Stimulated activated CD8-positive, alpha-beta memory T cell treated with anti-CD3 and anti-CD28 coated beads, Interleukin-4, amount 100 ng/mL, for 1 hour (primary cell): ENCODE measurements at places on chromosomes 4 and X.

GRCh38 chr4:108828620-108829019 lies 65.8 kb upstream of the ETNPPL start:
- no peak for DNase-seq

GRCh38 chrX:109312757-109313156 lies 169.1 kb downstream of the GUCY2F start:
- DNase-seq, result no peak

- no peak for DNase-seq
Observed at GRCh38 chr4:149715822-149716585, 99.6 kb downstream of the IQCM start.

- no peak for DNase-seq
Observed at GRCh38 chr4:167602157-167602556, 367.9 kb upstream of the SPOCK3 start.

DNA sequence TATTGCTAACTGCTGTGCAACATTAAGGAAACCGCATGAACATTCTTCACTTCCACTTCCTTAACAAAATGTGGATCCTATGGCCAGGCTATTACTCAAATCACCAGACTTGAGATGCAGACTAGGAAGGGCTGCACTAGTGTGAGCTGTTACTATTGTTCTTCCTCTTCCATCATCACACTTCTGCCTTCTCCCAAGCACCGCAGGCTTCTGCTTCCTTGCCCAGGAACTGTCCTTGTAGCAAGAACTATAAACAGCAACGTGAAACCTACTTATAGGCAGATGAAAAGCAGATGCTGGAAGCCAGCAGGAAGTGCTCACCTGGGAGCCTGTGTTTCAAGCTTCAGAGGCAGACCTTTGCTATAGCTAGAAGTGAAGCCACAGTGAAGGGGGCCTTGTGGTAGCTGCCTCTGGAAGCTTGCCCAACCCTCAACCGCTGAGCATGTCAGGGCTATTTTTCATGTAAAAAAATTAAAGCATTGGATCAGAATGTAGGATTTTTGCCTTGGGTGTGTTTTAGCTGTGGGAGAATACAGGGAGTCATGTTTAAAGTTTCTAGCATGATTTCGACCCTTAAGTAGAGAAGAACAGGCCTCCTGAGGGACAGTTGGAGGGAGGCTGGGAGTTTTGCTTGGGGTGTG lies 43.9 kb downstream of the CLNK start:
- DNase-seq, result no peak

- no peak for DNase-seq
Observed at GRCh38 chrX:77742788-77743476, 43.1 kb downstream of the ATRX start.

DNA sequence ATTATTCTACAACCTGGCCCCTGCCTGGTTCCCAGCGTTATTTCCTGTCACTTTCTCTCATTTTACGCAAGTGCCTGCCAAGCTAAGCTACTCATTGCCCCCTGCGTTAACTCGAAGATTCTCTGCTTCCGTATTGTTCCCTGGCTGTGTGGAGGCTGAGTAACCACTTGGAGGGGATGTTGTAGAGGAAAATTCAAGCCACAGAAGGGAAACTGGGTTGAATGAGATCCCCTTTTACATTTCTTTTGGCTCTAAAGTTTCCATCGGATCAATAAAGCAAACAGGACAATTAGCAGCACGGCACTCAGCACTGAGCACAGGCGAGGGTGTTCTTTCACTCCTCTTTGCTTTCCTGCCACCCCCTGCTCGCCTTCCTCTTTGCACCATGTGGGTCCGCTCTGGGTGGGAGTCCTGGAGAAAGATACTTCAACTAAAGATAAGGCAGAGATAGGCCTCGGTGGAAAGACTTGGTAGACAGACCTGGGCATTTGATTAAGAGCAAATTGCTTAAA lies 4.2 kb upstream of the TMSB4X start:
- no peak for DNase-seq

- no peak for DNase-seq
Observed at GRCh38 chr4:37892641-37893040, 1.8 kb downstream of the TBC1D1 start.

GRCh38 chrX:139086246-139086645 lies 374.7 kb upstream of the FGF13 start:
- no peak for DNase-seq

DNA sequence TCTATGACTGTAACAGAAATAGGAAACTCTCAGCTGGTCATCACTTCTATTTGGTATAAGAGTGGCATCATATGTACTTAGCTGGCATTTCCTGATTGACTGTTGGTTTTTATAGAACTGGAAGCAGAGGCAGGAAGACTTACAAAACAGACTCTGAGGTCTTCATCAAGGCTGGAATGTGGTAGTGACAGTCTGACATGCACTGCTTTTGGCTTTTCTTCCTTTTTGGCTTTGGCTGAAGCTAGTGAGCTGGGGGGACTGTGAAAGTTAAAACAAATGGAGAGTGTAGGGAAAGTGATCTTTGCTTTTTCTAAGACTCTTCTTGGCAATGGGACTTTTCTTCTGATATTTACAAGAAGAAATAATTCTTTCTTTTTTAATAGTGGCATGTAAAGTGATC lies 121.1 kb upstream of the SLC4A4 start:
- DNase-seq, result no peak

GRCh38 chr4:156169011-156169410 lies 215.3 kb upstream of the CTSO start:
- no peak for DNase-seq

DNA sequence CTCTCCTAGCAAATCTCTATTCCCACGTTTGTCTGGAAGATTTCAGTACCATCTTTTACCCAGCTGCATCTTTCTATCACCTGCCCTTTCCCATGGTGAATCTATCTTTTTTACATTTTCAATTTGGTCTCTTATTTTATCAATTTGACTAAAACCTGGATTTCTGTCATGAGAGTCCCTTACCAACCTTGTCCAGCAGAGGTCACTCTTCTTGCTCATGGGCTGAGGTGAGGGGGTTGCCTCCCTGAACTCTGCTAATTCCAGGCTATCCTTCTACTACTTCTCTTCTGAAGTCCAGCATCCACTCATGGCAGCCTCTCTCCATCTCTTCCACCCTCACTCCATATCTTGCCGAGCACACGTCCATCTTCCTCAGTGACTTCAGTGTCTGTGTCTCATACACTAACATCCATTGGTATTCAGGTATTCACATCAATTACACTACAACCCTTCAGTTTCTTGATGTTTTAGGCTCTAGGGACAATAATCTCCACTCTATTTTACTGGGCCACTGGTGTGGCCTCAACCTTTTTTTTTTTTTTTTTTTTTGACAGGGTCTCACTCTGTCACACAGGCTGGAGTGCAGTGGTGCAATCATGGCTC lies 17.8 kb upstream of the ZNF827 start:
- DNase-seq, result no peak

DNA sequence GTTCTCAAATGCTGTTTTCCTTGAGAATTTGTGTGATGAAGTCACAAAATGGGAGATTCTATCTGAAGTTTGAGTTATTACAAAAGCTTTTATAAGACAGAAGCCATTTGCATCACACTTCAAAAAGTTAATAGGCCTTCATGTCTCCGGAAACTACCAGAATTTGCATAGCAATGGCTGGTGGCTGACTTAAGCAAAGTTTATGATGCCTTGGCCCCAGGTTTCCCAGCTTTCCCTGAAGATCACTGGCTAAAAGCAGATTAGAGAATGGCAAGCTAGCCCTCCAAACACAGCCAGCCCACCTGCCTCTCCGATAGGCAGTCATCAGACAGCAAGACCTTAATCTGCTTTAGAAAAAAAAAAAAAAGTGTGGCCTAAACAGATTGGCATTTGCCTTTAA lies 197.8 kb downstream of the HS3ST1 start:
- DNase-seq, result no peak

DNA sequence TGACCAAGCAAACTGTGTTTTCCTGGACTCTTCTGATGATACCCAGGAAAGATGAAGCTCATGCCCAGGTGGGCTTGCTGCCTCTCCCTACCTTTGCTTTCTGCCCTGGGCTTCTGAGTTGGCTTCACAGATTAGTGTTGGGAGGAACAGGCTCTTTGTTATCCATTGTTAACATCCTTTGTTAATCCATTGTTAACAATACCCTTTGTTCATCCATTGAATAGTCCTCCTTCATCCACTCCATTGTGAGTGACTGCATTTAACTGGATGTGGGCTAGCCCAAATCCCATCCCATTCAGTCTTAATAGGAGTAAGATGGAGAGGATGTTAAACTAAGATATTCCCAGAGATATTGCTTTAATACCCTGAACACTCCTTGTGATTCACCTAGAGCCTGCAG lies 199.0 kb upstream of the LNX1 start:
- no peak for DNase-seq

DNA sequence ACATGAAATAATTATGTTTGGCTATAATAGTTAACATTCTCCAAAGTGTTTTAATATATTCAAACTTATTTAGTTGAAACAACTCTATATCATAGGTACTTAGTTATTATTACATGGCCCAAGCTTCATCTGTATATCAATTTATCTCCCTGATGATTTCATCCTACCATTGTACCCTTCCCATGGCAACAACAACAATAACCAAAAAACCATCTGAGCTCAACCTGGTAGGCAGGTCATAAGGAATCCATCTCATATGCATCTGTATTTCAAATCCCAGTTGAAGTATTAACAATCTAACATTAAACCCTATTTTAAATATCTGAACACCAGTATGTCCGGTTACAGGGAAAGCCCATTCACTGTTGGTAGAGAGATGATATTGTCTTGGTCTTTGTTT lies 33.1 kb upstream of the SLC7A11 start:
- DNase-seq, result no peak

GRCh38 chr4:15148691-15149090 lies 146.4 kb downstream of the CPEB2 start:
- DNase-seq, result no peak

DNA sequence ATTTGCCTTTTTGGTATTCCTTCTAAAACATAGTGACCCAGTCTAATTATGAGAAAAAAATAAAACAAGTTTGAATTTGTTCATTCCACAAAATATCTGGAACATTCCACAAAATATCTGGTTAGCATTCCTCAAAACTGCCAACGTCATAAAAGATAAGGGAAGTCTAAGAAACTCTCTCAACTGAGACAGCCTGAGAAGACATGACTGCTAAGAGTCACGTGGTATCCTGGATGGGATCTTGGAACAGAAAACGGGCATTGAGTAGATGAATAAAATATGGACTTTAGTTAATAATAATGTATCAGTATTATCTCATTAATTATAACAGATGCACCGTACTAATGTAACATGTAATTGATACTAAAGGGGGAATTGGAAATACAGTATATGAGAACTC lies 280.9 kb downstream of the ARAP2 start:
- no peak for DNase-seq

DNA sequence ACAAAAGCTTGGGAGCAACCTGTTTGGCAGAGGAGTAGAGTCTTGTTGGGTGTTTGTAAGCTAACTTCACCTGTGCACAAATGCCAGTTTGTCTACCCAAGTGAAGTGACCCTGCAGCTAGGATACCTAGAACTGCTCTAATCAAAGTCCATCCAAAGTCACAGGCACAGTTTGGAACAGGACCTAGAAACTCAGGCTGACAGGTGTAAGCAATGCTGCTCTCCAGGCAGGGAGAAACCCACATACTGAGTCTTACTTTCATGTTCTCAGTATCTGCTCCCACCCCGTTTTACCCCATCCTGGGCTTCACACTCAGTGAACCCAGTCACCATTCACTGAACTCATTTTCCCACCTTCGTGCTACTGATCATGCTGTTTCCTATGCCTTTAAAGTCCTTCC lies 40.3 kb downstream of the MAML3 start:
- no peak for DNase-seq

DNA sequence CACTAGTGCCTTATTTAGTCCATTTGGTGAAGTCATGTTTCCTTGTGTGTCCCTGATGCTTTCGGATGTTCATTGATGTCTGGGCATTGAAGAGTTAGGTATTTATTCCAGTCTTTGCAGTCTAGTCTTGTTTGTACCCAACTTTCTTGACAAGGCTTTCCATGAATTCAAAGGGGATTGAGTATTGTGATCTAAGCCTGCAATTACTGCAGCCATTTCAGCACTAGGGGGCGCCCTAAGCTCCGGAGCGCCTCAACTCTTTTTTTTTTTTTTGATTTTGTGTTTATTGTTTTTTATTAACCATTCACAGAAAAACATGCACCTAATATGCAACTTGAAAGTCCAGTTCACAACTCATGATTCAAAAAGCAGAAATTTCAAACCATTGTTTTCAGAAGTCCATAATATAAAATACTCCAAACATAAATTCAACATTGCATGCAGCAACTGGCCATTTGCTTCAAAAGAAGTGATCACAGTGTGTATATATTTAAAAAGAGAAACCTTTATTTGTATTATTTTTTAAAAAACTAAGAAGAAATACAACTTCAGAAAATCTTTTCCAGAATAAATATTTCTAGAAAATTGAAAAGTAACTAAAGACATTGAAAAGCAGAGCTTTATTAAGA lies 59.2 kb downstream of the PTPN13 start:
- no peak for DNase-seq

DNA sequence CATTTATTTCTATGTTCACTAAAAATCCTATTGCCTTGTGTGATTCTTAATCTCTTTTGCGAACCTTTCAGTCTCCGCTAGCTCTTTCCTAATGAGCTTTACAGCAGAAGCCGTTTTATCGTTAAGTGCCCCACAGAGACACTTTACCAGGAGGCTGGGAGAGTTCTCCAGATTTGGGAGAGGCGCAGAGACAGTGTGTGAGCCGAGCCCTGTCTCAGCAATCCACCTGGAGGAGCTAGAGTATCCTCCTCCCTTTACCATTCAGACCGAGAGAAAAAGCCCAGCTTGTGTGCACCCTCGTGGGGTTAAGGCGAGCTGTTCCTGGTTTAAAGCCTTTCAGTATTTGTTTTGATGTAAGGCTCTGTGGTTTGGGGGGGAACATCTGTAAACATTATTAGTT lies 54.9 kb upstream of the MTM1 start:
- DNase-seq, result no peak

DNA sequence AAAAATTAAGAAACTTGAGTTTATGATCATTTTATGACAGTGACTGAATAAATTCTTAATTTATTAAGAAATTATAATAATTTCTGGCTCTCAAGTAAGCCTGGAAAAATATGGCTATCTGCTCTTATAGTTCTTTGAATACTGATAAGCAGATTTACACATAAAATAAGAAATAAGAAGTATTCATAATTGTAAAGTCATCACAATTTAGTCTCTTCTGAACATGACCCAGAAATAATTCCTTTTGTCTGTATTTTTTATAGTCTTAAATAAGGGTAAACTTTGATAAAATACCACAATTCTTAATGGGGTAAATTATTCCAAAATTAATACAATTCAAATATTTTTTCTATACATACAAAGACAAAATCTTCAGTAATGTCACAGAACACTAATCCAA lies 72.7 kb downstream of the ANKRD17 start:
- no peak for DNase-seq

- DNase-seq, result no peak
Observed at GRCh38 chrX:39377773-39378172, 576.5 kb downstream of the MID1IP1 start.
